ENCODE measurements at places on chromosomes 16 and 17. TPM values are rescaled to one million over a fixed set of nuclear protein-coding genes. Genes with fewer than 3 reads are reported as not detected.

CACNG3 gene
- total RNA-seq: not detected

ABCC12 gene
- not detected for total RNA-seq

CD2BP2 gene
- 18.3 TPM for total RNA-seq

DNA sequence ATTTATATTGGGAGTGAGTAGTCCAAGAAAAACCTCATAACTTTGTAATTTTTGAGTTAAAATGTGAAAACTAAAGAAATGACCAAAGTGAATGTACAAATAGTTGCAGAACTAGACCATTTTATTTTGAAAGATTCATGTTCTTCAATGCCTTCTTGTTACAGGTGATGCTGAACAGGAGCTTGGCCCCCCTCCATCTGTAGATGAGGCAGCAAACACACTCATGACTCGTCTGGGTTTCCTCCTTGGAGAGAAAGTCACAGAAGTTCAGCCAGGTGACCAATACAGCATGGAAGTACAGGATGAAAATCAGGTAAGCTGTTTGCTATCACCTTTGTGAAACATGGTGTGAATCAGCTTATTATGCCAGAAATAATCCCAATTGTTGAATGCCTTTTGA, 227.8 kb downstream of the TANC2 start:
- H3K27me3 ChIP-seq: no peaks in the 10 kb centered on the region
- no peak overlapping the region for H3K4me3 ChIP-seq
- no peaks in the 10 kb centered on the region for H3K4me1 ChIP-seq
- H3K27ac ChIP-seq: no peak overlapping the region

DNA sequence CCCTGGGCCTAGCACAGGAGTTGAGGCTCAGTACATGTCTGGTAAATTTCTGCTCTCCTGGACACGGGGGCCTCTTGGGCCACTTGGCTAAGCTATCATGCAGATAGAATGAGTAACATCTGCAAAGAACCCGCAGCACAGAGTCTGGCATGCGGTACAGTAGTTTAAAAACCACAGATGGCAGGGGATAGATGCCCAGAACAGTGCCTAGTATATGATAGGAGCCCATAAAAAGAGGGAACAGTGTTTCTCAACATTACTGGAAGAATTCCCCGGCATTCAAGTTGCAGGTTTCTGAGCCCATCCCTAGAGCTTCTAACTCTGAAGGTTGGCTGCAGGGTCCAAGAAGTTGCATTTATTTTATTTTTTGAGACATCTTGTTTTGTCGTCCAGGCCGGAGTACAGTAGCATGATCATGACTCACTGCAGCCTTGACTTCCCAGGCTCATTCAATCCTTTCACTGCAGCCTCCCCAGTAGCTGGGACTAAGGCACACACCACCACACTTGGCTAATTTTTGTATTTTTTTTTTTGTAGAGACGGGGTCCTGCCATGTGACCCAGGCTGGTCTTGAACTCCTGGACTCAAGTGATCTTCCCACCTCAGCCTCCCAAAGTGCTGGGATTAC, 5.8 kb downstream of the CDIPT start:
- H3K27ac ChIP-seq: no peak overlapping the region
- no peak overlapping the region for H3K4me3 ChIP-seq
- H3K36me3 ChIP-seq: peaks cover 38% of the 10 kb centered on the region
- no peaks in the 10 kb centered on the region for H3K27me3 ChIP-seq

- no peaks in the 10 kb centered on the region for H3K4me1 ChIP-seq
- H3K36me3 ChIP-seq: peaks cover 10% of the 10 kb centered on the region
- DNase-seq: no peak
- no peak overlapping the region for H3K4me3 ChIP-seq
These were observed 86.3 kb downstream of the DYNLRB2 start for GRCh38 chr16:80627108-80627507.

DNA sequence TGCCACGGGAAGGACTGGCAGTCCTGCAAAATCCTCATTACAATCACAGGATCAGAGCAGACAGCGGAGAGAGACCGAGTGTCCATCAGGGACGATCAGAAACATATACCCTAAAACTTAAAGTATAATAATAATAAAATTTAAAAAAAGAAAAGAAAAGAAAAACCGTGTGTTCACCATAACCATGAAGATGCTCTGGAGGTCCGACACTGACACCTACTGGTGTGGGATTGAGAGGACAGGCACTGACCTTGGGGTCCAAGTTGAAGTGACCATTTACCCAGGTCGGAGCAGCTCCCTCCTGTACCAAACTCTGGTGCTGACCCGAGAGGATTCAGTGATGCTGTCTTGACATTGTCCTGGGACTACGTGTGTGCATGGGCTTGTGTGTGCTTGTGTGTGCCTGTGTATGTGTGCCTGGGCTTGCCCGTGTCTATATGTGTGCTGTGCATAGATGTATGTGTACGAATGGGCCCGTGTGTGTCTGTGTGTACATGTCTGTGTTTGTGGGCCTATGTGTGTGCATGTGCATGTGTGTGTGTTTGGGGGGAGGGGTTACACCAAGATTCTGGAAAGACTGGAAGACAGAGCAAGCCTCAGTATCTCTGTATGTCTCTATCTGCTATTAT, 10.0 kb upstream of the CD300LD start:
- peaks cover 12% of the 10 kb centered on the region for H3K27me3 ChIP-seq
- H3K4me1 ChIP-seq: no peaks in the 10 kb centered on the region
- DNase-seq: no peak
- no peaks in the 10 kb centered on the region for H3K36me3 ChIP-seq
- no peak overlapping the region for H3K4me3 ChIP-seq

DNA sequence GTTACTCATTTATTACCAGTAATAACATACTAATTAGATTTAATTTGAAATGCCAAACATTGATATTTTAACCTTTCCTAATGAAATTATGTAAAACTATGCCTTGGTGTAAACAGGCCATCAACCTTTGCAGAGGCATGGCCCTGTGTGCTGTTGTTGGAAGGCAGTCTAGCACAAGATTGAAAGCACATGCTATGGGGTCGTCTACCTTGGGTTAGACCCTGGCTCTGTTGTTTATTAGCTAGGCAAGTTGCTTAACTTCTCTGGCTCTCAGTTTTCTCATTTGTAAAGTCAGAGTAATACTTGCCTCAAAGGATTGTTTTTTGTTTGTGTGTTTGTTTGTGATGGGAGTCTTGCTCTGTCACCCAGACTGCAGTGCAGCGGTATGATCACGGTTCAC, 9.4 kb upstream of the CDR2 start:
- peaks cover 6% of the 10 kb centered on the region for H3K36me3 ChIP-seq
- no peaks in the 10 kb centered on the region for H3K4me1 ChIP-seq
- no peak for DNase-seq
- H3K27ac ChIP-seq: no peak overlapping the region

- no peaks in the 10 kb centered on the region for H3K36me3 ChIP-seq
- DNase-seq: no peak
- H3K27me3 ChIP-seq: no peaks in the 10 kb centered on the region
- no peak overlapping the region for H3K27ac ChIP-seq
- H3K4me3 ChIP-seq: no peak overlapping the region
These were observed 153.9 kb upstream of the CES5A start for GRCh38 chr16:56029026-56029425.

All from stomach (tissue), 19 donors.